Thoracic aorta (tissue), 2 donors: ENCODE measurements at places on chromosomes 3 and 15.

- DNase-seq = no peak
Measured at GRCh38 chr3:36372534-36372935, 7.8 kb upstream of the STAC start.

DNA sequence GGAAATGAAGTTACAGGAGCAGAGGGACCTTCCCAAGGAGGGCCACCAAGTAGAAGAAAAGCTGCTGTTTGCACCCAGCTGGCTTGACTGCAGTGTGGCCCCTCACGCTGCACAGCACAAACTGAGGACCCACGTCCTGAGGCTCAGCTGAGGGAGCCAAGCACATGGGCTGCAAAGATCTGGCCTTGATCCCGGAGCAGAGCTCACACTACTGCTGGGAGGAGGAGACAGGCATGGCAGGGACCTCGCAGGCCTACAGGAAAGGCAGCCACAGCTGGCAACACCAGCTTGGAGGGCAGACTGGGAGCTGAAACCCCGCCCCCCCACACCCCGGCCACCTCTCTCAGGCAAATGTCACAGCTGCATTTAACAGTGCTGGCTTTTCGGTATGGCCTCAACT, 39.7 kb downstream of the KLHL25 start:
- DNase-seq = no peak

DNA sequence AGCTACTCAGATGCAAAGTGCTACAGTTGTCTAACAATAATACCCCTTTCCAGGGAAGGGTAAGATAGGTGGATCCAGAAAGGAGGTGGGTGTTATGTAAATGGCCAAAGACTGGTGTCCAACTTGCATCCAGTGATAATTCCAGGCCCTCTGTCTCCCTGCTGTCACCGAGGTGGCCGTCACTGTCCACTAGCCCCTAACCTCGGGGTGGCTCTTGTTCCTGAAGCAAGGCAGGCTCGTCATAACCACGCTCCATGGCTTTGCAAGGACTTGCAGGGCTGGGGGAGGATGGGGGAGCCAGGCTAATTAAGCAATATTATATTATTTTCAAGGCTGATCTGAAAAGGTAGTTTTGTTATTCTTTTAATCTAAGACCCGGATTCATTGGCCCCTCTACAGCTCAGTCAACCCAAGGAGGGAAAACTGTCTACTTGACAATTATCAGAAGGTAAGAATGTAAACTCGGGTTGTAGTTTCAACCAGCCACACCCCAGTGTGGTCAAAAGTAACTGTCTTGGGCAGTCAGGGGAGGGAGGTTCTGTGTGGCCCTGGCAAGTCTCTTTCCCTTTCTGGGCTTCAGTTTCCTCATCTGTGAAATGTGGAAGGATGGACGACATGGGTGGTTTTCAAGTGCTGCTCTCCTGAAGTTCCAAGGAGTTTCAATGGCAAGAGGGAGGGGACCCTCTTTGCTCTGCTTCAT, 220.1 kb upstream of the BHLHE40 start:
- no peak for DNase-seq

DNA sequence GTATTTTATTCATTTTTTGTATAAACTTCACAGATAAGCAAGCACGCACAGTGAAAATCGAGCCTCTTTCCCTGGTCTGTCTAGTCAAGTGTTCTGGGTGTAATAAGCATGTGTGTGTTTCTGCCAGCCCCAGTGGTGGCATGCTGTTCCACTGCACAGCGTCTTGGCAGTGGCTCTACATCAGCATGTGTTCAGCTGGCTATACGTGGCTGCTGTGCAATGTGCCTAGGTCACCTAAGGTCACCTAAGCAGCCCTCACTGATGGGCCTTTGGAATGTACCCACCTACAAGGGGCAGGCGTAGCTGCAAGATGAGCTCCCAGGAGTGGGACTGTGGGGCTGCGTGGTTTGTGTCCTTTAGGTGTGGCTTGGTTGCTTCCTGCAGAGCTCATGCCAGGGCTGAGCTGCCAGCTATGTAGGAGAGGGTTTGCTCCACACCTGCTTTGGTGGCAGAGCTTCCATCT, 4.9 kb downstream of the LIMD1 start:
- DNase-seq = no peak

GRCh38 chr15:67409175-67409574, 111.8 kb upstream of the C15orf61 start:
- DNase-seq = no peak

- no peak for DNase-seq
Measured at GRCh38 chr3:18035641-18036449, 293.4 kb upstream of the TBC1D5 start.

- no peak for DNase-seq
Measured at GRCh38 chr15:94970802-94971201, 739.4 kb downstream of the MCTP2 start.

GRCh38 chr3:131972550-131972949, 62.3 kb downstream of the CPNE4 start:
- DNase-seq = no peak

DNA sequence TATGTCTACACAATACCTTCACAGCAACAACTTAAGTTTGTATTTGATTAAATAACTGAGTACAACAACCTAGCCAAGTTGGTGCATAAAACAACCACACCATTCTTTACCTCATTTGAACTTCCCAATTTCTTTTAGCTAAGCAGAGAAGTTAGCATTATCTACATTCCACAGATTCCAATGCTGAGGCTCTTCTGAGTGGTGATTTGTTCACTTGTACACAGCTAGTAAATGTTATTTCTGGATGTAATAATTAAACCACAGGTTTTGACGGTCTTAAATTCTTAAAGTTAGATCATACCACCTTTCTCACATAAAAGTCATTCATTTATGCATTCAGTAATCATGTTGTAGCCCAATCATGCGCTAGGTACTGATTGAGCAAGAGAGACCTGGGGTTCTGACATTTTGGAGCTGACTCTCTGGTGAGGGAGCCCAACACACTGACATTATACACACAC, 102.5 kb downstream of the SST start:
- DNase-seq = no peak

GRCh38 chr3:162400697-162401096, 904.1 kb downstream of the OTOL1 start:
- no peak for DNase-seq

DNA sequence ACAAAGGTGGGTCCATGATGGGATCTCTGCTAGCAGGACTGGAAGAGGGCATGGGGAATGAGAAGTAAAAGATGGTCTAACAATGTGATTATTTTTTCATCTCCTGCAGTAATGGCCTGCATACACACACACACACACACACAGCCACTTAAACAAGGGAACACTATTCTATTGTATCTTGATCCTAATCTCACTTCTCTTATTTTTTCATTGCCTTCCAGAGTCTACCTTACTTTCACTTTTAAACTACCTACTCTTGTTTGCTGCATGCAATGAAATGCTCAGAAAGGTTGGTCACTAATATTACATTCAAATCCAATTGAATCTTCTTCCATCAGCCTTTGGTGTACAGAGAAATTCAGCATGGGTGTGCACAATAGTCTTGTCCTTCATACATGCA, 853.8 kb downstream of the IGSF11 start:
- DNase-seq = no peak

- no peak for DNase-seq
Measured at GRCh38 chr3:180973543-180973942, 16.0 kb downstream of the DNAJC19 start.

- DNase-seq = no peak
Measured at GRCh38 chr3:179860275-179861107, 176.2 kb downstream of the PEX5L start.

GRCh38 chr3:147680837-147681483, 271.8 kb downstream of the ZIC1 start:
- DNase-seq = no peak
